Stimulated activated CD4-positive, alpha-beta T cell treated with anti-CD3 and anti-CD28 coated beads, TNF-alpha, amount 100 ng/mL, for 24 hours (primary cell): ENCODE measurements at places on chromosomes 2 and 18.

DNA sequence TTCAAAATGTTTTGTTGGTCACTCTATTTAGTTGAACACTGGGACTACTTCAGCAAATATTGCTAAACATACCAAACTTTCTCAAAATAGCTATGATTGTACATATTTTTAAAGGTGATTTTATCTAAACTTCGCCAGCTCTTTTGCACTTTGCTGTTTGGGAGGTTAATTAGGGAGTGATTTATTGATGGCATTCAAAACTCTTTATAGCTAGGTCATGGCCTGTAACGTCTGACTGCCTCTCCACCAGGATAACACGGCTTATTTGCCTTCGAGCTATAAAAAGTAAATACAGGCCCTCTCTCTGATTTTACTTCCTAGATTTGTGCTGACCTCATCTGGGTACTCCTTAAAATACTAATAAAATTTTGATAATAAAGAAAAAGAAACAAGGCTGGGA lies 931.9 kb downstream of the DCDC2C start:
- DNase-seq, result no peak

DNA sequence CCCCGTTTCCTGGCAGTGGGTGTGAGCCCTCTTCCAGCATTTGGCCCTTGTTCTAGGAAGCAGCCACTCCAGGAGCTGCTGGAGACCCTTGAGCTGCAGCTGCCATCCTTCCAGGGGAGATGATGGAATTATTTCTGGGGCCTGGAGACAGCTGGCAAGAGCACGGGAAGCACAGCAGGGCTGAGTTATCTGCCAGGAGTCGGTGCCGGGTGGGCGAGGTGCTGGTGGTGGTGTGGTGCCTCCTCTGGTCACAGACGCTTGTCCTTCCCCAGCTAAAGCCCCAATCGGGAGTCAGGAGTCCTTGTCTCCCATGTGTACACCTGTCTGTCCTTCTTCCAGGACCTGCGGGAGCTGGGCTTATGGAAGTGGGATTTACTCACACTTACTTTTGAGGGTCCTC lies 36.0 kb downstream of the DPYSL5 start:
- DNase-seq, result no peak

DNA sequence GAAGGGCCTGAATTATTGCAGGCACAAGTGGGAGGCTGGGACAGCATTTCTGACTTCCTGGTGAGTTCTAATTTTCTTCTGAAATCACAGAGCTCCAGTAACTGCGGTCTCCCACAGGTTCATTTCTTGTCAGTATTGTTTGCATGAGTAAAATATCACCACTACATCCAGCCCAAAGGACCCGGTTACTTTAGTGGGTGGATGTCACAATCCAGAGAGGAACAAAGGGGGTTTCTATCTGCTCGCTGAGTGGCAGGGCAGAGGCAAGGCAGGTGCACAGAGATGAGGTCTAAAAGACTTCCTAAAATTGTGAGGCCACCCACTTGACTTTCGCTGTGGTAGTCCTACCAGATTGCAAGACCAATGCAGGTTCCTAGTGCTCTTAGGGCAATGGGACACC lies 800.4 kb upstream of the ID2 start:
- DNase-seq, result no peak

DNA sequence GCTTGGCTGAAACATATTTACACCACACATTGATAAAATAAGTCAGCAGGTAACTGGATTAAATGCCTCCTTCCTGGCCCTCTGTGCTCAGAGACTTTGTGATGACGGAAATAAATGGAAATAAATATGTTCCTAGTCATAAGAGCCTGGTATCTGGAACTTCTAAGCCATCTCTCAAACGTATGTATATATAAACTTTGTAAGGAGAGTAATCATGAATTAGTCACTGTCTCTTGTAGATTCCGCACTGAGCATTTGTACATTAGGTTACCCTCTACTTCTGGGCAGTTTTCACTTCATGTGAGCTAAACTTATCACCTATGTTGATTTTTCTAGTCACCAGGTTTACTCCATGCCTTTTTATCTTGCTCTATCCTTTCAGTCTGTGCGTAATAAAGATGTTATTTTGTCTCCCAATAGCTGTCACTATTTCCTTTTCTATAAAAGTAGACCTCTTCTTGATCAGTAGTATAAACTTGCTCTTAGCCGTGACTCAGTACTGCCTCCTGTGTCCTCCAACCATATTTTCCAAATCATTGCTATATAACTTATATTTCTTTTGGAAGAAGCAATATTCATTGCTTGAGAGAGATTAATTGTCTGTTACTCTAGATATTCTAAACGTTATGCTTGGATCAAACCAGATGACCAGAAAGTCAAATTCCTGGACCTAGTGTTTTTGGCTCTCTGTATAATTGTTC lies 53.2 kb downstream of the FEZ2 start:
- no peak for DNase-seq

DNA sequence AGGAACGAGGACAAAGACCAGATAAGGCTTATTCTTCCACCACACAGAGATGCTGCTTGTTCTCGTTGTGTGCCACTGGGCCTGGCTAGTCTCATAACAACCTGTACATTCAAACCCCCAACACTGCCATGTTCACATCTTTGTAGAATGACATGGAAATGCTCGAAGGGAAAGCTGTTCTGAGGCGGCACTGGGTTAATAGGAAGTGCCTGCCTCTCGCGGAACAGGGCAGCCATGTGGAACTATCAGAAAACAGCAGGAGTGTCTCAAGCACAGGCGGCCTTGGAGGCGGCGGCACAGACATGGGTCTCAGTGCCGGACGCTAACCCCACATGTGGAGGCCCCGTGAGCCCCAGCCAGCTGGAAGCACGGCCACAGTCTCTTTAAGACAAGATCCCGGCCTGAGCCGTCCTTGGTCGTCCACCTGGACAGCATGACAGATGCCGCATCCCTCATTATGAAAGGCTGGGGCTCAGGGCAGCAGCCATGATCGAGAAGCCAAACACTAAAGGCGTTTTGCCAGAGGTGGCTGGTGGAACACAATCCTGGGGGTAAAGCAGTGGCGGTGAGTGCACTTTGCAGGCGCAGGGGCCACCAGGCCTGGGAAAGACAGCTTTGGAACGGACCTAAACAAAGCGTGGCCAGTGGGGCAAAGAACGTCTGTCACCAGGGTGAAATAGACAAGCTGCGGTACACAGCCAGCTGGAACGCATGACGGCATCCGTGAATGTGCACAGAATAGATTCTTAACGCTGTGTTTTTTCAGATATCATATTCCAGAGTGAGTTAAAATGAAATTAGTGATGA lies 161.0 kb downstream of the HDAC4 start:
- DNase-seq, result no peak

DNA sequence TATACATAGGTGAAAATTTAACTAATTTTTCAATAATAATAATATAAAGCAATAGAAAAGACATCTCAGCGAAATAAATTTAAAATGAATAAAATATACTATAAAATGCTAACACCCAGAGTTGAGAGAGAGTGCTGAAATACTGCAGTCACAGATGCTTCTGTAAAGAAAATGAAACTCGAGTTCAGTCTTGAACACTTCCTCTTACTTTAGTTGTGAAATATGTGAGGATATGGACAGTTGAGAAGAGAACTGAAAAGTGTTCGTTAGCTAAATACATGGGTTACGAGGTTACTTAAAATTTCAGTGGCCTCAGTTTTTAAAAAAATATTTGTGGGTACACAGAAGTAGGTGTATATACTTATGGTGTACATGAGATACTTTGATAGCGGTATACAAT lies 106.8 kb downstream of the DNAH7 start:
- DNase-seq, result no peak

- DNase-seq, result no peak
Measured at GRCh38 chr2:175003875-175004729, 1.1 kb downstream of the CHN1 start.

- no peak for DNase-seq
Measured at GRCh38 chr18:48319801-48320638, 89.2 kb downstream of the ZBTB7C start.

- peak; percentile 9 for DNase-seq
Measured at GRCh38 chr2:85537600-85538506, 1.1 kb upstream of the MAT2A start.

GRCh38 chr2:188785061-188785460 lies 189.1 kb upstream of the COL3A1 start:
- no peak for DNase-seq

DNA sequence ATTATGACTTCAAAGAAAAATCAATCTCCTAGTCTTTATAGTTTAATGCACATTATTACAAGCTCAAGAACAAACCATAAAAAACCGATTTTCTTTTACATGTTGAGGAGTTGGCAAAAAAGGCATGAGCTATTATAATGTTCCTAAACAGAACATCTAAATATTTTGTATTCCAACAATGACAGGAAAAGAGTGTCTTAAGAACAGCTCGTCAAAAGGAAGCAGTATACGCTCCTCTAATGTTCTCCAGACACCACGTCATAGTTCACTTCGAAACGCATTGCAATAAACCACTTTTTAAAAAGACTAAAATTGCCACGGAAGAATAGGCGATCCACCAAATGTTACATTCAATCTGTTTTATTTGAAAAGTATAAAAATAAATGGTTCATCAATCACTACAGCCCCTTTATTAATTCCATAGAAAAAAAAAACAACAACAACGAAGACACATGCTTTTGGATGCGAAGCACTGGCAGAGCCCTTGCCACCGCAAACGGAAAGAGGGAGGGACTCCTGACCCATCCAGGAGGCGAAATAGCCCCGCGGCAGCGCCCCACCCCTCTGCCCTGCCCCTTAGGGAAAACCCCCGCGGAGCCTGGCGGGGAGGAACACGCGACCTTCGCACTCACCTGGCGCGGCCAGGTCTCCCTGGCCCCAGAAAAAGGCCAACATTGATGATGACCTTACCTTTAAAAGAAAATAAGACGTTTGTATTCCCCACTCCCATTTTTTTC lies 45.8 kb downstream of the MBP start:
- DNase-seq, result no peak

- no peak for DNase-seq
Measured at GRCh38 chr2:67286981-67287759, 110.0 kb upstream of the ETAA1 start.

- DNase-seq, result no peak
Measured at GRCh38 chr2:234823877-234824376, 127.9 kb upstream of the SH3BP4 start.

DNA sequence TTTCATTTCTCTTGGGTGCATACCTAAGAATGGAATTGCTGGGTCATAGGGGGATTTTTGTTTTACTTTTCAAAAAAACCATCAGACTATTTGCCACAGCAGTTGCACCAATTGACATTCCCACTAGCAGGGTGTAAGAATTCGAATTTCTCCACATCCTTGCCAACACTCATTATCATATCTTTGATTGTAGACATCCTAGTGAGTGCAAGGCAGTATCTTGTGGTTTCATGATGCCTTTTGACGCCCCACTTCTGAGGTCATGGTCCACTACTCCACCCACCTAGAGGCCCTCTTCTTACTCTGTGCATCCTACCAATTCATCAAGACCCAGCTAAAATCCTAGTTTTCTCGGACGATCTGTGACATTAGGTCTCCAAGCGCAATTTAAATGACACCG lies 161.9 kb downstream of the MYO5B start:
- DNase-seq, result no peak

- DNase-seq, result no peak
Measured at GRCh38 chr18:33541316-33541715, 36.7 kb upstream of the ASXL3 start.

DNA sequence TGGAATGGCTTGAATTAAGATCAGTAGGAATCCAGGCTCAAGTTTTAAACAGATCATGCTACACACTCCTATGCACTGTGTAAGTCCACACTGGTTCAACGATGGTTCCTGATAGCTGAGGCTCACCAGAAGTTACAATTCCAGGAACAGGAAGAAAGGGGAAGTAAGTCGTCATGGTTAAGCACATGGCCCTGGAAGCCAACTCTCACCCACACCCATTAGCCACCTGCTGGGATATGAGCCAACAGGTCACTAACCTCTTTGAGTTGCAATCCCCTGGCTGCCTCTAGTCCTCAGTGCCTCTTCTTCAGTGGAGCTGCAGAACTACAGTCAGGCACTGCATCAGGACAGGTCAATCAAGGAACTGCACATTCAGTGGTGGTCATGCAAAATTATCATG lies 133.5 kb downstream of the TMEM182 start:
- DNase-seq, result no peak

DNA sequence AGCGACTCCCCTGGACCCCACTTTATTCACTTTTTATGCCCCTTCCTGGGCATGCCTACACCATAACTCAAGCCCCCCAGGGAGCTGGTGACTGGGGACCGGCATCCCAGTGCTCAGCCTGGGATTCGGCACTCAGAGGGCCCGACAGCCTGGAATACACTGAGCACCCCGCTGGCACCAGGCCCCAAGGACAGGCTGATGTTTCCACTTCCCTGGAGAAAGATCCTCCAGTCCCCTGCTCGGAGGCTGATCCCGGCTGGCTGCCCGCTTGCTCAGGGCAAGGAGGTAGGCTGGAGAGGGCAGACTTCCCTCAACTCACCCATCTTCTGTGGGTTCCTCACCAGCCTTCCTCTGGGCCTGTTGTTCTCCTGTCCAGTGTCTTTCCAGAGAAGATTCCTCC lies 36.6 kb downstream of the ODC1 start:
- no peak for DNase-seq

- DNase-seq, result no peak
Measured at GRCh38 chr2:220224691-220225543, 597.5 kb downstream of the SLC4A3 start.

- DNase-seq, result no peak
Measured at GRCh38 chr2:167289651-167290410, 401.6 kb downstream of the XIRP2 start.

- DNase-seq, result no peak
Measured at GRCh38 chr2:169300636-169301530, 61.5 kb downstream of the LRP2 start.

GRCh38 chr2:43086451-43087221 lies 139.8 kb downstream of the ZFP36L2 start:
- no peak for DNase-seq

DNA sequence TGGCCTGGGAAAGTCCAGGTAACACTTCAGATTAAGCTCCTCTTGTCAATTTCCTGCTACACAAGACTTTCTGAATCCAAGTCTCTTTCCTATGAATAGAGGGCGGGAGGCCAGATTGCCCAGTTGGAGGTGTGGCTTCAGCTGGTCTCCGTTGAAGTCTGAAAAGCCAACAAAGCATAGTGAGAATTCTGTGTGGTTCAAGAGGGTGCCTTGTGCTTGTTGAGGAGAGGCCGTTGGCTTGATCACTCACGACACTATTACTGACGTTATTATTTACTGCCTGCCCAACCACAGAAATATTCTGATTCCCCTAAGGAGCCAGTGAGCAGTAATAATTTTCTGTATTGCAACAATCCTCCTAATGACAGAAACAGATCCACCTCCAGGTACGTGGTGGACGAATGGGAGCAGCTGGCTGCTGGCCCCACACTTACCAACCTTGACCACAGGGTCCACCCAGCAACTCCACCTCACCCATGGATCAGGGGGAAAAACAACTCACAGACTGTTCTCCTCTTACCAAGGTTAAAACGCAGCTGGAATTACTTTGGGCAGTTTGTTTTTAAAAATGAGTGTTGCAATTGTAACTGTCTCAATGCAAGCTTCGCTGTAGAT lies 21.9 kb downstream of the NRP2 start:
- DNase-seq, result no peak

GRCh38 chr2:148459377-148459778 lies 185.2 kb upstream of the EPC2 start:
- DNase-seq, result no peak
